ENCODE measurements at places on chromosomes 7 and 10.

DNA sequence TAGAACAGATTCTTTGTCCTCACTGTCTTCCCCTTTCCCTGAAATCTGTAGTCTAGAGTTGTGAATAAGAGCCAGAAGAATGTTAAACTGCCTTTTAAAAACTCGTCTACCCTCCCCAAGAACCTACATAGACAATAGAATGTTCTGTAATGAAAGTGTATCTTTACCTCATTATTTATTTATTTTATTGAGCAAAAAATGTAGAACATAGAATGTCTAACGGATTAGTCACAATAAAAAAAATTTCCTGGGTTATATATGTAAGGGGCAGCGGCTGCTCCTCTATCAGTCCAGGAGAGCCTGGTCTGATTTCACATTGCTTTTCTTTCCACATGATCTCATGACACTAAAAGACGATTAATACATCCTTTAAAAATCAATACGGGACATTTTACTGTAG lies 135.7 kb downstream of the SDK1 start:
- no peak for DNase-seq

GRCh38 chr10:13346283-13347042 lies 1.6 kb downstream of the SEPHS1 start:
- no peak for DNase-seq

GRCh38 chr10:48885376-48885775 lies 54.3 kb downstream of the LRRC18 start:
- peak; percentile 39 for DNase-seq

- DNase-seq, result no peak
Measured at GRCh38 chr10:73858013-73858708, 16.2 kb downstream of the CAMK2G start.

- no peak for DNase-seq
Measured at GRCh38 chr10:92094960-92095359, 171.4 kb downstream of the BTAF1 start.

- DNase-seq, result no peak
Measured at GRCh38 chr7:134763960-134764359, 15.5 kb upstream of the CALD1 start.

- no peak for DNase-seq
Measured at GRCh38 chr10:95333997-95334804, 43.4 kb upstream of the PDLIM1 start.

DNA sequence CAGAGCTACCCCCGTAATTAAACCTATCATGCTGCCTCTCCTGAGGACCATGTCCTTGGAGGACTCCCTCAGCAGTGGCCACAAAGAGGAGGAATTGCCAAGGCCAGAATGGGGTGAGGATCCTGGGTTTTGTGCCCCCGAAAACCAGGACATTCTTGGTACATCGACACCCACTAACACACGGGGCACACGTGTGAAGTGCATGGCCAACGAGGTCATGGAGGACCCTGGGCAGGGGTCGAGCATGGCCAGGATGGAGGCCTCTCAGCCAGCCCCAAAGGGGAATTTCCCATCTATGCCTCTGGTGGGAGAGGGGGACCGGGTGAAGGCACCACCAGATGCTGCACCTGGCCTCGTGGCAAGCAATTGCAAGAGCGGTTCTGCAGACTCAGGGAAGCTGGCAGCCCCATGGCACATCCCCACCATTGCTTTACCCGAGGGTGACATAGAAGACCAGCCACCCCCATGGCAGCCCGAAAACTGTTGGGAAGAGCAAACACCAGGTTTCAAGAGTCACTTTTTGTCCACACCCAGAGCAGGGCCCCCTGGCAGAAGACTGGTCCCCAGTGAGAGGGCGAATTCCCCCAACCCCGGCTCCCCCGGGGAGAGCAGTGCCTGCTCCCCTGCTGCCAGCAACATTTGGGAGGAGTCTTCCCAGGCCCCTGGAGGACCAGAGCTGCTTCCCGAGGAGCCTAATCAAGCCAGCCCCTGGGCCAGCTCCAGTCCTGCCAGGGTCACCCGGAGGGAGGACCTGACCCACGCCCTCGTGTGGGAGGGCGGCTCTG lies 26.4 kb downstream of the C10orf71 start:
- DNase-seq, result no peak

- DNase-seq, result no peak
Measured at GRCh38 chr10:89064748-89065147, 74.2 kb downstream of the FAS start.

DNA sequence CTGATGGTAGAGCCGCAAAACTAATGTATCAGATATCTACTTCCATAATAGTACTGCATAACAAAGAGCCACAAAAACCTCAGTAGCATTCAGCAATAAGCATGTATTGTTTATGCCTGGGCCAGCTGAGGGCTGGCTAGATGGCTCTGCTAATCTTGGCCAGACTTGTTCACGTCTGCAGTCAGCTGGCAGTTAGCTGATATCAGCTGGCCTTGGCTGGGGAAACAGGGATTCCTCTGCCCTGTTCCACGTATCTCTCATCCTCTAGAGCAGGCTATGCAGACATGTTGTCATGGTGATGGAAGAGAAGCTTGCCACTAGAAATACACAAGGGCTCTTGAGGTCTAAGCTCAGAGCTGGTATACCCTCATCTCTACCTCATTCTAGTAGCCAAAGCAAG lies 62.9 kb downstream of the GRM8 start:
- DNase-seq, result no peak

- no peak for DNase-seq
Measured at GRCh38 chr10:82660205-82660604, 785.2 kb downstream of the NRG3 start.

DNA sequence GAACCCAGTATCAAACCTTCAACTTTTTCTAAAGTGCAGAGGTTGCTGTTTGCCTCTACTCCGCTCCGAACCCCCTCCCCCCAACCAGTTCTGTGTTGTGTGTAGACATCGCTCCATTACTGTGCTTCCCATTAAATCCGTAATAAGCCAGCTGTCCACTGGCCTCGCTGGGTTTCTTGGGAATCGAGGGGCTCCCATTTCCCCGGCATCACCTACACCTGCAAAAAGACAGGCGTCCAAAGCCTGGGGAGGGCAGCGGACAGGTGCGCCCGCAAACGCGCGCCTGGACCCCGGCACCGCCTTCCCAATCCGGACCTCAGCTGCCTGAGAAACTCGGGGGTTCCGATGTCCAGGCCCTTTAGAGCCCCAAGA lies 631 bp downstream of the RTKN2 start:
- DNase-seq, result peak; percentile 52

- DNase-seq, result no peak
Measured at GRCh38 chr10:123140164-123140982, 4.6 kb downstream of the HMX3 start.

- no peak for DNase-seq
Measured at GRCh38 chr7:100352984-100353684, 4.8 kb upstream of the PILRB start.

- no peak for DNase-seq
Measured at GRCh38 chr7:157549612-157550299, 213.0 kb downstream of the DNAJB6 start.

DNA sequence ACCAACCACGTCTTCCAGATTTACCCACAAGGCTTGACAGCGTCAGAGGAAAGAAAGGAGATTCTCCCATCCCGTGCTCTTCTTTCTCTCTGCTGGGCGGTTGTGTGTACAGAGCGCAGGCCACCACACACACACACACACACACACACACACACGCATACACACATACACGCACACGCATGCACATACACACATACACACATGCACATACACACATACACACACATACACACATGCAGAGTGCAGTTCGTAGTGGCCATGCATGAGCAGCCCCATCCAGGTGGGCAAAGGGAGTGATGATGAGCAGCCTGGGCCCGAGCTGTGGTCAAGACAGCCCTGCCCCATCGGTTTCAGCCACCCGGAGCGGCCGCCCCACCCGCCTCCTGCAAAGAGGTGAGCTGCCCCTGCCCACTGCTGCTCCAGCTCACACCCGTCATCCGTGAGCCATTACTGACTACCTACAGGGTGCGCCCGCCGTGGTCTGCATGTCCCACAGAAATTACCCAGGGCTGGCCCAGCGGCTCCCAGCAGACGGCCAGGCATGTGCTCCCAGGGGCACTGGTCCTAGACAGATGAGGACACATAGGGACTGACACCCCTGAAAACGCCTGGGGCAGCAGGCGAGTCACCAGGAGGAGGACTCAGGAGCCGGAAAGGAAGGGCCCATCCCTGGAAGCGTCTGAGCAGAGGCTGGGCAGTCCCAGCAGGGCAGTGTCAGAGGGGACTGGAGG lies 69.6 kb downstream of the ASB13 start:
- DNase-seq, result no peak

DNA sequence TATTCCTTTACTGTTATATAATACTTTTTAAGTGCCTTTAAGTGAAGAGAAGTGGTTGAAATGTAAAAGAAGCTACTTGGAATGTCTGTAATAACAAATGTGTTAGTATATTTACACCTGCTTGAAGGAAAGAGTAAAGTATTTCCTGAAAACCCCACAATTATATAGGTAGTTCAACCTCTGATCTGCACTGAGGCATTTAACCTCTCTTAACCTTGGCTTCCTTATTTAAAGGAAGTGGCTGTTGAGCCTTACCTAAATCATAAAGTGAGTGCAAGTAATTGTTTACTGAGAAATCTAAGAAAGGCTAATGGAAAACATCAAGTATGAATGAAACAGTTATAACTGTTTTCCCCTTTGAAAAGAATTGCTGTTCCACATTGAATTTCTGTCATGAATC lies 294.5 kb downstream of the ADK start:
- no peak for DNase-seq

DNA sequence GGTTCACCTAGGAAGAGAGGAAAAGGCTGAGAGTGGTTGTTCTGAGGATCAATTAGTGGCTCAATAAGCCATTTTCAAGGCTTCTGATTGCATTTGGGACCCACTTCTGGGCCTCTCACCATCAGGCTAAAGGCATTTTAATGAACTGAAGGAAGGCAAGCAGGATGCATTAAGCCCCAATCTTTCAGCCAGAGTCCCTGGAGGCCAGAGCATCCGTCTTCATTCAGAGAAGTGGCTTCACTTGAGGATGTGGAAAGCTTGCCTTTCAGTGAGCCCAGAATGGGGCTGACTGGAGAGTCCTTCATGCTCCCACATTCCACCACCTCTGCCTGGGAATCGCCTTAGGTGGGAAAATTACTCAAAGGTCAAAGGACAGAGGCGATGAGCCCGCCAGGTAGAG lies 41.8 kb downstream of the COL17A1 start:
- no peak for DNase-seq

GRCh38 chr10:14293526-14293925 lies 37.2 kb downstream of the FRMD4A start:
- DNase-seq, result no peak

- DNase-seq, result no peak
Measured at GRCh38 chr7:152865461-152865860, 105.9 kb downstream of the ACTR3B start.

GRCh38 chr7:128937647-128938543 lies at the start of gene IRF5:
Gene IRF5, plus strand, starts transcription at chr7:128937927. Its CDS starts 4,155 bp downstream, at chr7:128942082.
- peak; percentile 82 for DNase-seq

DNA sequence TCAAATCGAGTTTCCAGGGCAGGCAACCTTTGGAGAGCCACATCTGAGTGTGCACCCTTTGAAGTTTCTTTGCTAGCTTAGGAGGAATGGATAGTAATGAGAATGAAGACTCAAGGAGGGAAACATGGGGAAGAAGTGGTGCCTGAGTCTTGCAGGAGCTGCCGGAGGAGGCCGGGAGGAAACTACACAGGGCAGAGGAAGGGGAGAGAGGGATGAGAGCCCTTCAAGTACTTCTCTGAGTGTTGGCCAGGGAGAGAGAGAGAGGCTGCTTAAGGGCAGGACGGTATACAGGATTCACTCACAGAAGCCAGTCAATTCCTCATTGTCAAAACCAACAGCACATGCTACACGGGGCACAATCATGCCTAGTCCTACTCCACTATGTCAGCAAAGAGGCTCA lies 74.4 kb upstream of the ZNRF2 start:
- DNase-seq, result no peak

DNA sequence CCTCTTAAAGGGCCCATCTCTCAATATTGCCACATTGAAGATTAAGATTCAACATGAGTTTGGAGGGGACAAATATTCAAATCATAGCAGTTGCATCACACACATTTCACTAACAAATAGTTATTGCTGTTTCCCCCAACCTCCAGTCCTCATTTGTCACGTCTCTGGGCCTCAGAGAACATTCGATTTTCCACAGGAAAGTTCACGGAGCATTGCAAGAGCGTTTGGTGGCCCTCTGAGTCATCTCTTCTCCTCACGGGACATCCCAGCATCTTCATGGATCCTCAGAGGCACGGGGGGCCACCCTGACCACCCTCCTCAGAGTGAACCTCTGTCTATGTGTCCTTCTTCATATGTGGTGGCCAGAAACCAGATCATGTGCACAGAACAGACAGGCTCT lies 50.3 kb upstream of the CHST15 start:
- no peak for DNase-seq

GRCh38 chr7:158842486-158842885 lies 13.2 kb upstream of the ESYT2 start:
- no peak for DNase-seq

- DNase-seq, result no peak
Measured at GRCh38 chr7:120994512-120995410, 6.2 kb downstream of the CPED1 start.

- DNase-seq, result no peak
Measured at GRCh38 chr7:144629011-144629410, 206.8 kb downstream of the TPK1 start.

GRCh38 chr7:151520419-151521261 lies 945 bp upstream of the RHEB start:
- DNase-seq, result peak; percentile 68

GRCh38 chr7:81173766-81174281 lies 255.0 kb upstream of the SEMA3C start:
- peak; percentile 14 for DNase-seq

GRCh38 chr10:132517951-132518521 lies 19.6 kb upstream of the INPP5A start:
- DNase-seq, result no peak

- no peak for DNase-seq
Measured at GRCh38 chr7:4807598-4808016, 32.2 kb downstream of the AP5Z1 start.

- DNase-seq, result no peak
Measured at GRCh38 chr7:116953372-116953905, at the start of gene ST7. Gene ST7, plus strand, starts transcription at chr7:116953501. Its CDS starts 40 bp downstream, at chr7:116953541.

DNA sequence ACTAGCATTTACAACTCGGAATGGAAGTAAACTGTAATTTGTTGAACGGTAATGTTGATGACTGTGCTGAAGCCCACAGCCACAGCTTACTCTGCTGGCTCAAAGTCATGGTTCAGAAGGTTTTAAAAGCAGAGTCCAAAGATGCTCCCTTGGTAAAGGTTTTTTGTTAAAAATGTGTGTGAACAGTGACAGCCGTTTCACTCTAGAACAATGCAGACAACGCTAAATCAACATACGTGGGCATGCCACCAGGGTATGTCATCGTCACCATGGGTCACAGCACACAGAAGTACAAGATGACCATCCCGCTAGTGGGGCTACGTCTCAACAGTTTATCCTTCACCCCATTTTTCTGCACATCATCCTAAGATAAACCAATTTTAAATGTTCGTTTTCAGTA lies 106.5 kb upstream of the LANCL2 start:
- no peak for DNase-seq
